Thymus (tissue), 14 donors: ENCODE measurements at places on chromosomes 5 and 9. TPM values are rescaled to one million over a fixed set of nuclear protein-coding genes. Genes with fewer than 3 reads are reported as not detected.
A peak's percentile ranks its signal among the peaks of the same experiment; 100 is the strongest.

DNA sequence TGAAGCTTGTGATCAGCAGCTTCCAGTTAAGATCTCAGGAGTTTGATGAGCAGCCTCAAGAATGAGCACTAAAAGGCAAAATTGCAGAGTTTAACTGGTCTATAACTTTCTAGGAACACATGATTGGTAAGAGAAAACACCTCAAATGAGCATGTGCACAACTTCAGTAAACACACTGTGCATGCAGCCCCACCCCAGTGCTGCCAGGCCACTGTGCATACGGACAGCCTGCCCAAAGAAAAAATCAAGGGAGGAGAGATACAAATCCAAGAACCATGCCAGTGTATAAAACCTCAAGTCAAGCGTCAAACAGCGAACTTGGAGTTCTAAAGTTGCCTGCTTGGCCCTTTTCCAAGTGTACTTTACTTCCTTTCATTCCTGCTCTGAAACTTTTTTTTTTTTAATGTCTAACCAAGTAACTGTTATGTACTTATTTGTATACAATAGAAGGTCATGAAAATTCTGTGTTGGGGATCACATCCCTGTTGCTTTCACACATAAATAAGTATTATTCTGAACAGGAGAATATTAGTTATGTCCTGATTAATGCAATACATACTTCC, 125.6 kb upstream of the TSLP start:
- DNase-seq, result no peak

Gene PSMB7
- 177 TPM for total RNA-seq

DNA sequence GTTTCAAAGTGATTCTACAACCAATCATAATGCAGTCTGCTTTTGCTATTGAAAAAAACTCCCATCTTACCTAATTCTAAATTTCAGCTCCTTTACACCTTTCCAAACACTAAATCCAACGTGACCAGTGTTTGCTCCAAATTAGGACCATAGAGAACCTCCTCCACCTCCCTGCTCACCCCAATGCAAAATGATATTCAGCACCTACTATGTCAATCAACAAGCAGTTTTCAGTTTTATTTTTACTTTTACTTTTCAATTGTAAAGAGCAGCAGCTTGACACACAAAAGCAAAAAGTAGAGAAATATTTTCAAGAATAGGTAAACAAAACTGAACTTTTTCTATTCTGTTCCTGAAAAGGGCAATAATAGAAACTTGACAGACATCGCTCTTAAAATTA, 3.4 kb downstream of the FAM13B start:
- no peak for DNase-seq

Gene PCDHGA7
- 0.28 TPM for total RNA-seq

GRCh38 chr5:132009706-132010405, 1.6 kb downstream of the ACSL6 start:
- DNase-seq, result no peak

DNA sequence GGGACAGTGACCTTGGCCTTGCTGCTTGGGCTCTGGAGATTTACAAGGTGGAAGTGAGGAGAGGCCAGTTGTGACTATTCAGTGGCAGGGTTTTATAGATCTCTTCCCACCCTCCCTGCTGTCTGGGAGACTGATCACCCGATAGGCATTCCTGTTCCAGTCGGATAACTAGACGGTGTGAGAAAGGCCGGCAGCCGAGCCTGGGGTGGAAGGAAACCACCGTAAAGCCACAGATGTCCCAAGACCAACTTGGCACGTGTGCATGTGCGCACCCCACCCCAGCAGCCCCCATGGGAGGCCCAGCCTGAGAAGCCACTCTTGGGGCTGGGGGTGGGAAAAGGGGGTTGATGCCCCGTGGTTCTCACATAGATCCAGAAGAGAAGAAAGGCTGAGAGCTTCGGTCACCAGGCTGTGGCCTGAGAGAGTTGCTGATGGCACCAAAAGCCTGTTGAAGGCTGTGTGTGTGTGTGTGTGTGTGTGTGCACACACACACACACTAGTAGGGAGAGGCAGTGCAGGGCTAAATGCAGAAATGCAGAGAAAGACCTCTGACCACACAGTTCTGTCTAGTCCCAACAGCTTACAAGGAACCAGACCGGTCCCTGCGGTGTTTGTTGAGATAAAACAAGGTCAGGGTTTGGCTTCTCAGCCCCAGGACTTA, 225.8 kb downstream of the FANCC start:
- no peak for DNase-seq

GRCh38 chr9:85631809-85632208, 109.9 kb downstream of the AGTPBP1 start:
- DNase-seq, result no peak

GRCh38 chr5:56715986-56716385, 99.4 kb upstream of the MAP3K1 start:
- DNase-seq, result no peak

DNA sequence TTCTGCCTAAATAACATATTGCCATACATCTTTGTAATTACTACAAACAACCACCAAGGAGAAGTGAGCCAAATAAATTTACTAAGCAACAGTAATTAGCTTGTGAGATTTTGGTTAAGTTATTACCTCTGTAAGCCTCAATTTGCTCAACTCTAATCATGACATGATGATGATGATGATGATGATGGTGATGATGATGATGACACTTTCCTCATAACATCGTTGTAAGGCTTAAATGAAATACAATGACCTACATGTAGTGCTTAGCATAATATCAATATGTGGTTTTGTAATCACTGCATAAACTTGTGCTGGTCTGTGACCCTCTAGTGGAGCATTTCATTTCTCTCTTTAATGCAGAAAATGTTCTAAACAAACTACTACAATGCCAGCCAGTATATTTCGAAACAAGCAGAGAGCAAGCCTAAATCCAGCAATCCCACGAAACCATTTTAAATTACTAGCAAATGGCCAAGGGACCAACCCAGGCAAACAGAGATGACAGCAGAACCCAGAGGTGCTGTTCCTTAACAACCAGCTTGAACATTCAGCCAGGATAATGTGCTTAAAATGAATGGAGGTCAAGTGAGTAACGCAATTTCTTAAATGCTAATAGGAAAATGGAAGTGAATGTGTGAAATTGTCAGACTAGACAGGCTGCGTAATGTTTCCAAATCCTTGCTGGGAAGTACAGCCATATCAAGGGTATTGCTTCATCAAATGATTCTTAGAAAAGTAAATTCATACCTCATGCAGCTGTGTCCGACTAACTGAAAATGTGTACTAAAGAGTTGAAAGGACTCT, 281.9 kb upstream of the PUM3 start:
- no peak for DNase-seq

DNA sequence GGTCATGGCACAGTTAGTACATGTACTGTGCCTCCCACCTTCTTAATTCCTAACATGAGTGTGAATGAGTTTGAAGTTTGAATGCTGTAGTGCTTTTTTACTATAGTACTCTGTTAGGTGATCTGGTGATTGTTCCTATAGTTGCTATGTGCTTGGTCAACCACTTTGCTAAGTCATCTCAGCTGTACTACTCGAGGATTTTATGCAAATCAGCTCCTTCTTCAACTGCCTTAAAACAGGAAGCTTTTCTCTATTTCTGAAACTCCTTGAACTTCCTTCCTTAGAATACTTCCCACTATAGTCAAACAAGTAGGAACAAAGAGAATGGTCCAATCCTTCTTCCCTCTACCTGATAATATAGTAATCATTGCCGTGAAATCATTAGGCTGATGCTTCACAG, 219.6 kb downstream of the CTNND2 start:
- no peak for DNase-seq

Gene SEMA5A
- total RNA-seq, result 2.5 TPM

Gene PLGRKT
- total RNA-seq, result 53.7 TPM

Gene KIAA0825
- total RNA-seq, result 3.1 TPM

Gene ADAMTS16
- total RNA-seq, result 0.14 TPM

Gene RAB3C
- 0.19 TPM for total RNA-seq

- peak; percentile 16 for DNase-seq
These were observed 243.6 kb downstream of the AUH start for GRCh38 chr9:91117959-91118703.

Gene NUTM2G
- total RNA-seq, result not detected

DNA sequence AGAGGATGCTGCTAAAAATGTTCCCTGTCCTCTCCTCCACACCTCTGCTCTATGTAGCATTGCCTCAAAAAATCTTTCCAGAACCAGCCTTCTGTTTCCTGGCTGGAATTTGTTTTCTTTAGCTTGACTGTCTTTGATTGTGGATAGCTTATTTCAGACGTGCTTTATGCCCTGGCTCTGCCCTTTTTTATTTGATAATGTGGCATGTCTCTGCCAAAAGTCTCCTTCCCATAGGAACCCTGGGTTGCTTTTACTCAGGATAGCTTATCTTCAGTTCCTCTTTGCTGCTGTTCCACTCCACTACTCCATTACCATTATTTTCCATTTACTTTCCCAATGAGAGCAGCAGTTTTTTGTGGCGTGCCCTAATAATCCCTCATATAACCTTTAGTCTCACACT, 885 bp upstream of the TMEM252 start:
- no peak for DNase-seq

- no peak for DNase-seq
These were observed 1.8 kb upstream of the TSC1 start for GRCh38 chr9:132946211-132946610.

GRCh38 chr5:160186480-160186879, 42.8 kb upstream of the FABP6 start:
- DNase-seq, result no peak

GRCh38 chr5:132528866-132529634, 14.3 kb downstream of the IL5 start:
- DNase-seq, result no peak

Gene ZNF618
- total RNA-seq, result 1.8 TPM

Gene NUP214
- total RNA-seq, result 31.3 TPM

DNA sequence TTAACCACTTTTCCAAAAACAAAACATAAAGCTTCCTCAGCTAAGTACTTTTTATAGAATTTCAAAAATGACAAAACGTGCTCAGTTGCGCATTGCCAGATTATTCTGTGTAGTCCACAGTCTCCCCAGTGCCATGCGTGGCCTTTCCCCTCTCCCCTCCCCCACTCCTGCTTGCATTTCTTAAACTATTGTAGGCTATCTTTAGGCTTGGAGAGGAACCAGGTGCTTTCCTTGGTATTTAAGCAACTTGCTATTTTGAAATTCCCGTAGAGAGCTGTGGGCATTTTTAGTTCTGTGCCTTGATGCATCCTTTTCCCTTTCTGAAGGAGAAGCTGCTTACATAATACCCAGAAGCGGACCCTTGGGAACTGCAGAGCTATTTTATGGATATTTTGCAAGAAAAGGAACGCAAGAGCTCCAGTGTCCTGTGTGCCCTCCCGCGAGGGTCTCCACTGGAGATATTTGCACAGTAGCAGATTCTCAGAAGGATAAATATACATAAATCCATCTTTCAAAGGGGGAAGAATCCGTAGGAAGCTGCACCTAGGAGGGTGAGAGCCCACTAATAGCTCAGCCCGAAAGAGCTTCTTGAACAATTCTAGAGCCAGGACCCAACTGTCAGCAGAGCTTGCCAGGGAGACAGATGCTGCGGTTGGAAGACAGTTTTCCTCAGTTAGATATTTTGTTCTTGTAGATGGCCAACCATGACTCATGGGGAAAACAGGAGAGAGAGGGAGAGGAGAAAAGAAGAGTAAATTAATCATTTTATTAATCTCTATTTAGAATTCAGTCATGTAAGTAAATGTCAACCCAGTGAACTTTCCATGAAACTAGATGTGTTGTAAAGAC, 1298.3 kb upstream of the WWC1 start:
- no peak for DNase-seq

Gene EFCAB9
- not detected for total RNA-seq

- no peak for DNase-seq
These were observed 84.3 kb upstream of the COL5A1 start for GRCh38 chr9:134557331-134557730.
